Cerebellar nuclear complex (tissue), 1 donor: ENCODE measurements at places on chromosomes 13 and 19.

DNA sequence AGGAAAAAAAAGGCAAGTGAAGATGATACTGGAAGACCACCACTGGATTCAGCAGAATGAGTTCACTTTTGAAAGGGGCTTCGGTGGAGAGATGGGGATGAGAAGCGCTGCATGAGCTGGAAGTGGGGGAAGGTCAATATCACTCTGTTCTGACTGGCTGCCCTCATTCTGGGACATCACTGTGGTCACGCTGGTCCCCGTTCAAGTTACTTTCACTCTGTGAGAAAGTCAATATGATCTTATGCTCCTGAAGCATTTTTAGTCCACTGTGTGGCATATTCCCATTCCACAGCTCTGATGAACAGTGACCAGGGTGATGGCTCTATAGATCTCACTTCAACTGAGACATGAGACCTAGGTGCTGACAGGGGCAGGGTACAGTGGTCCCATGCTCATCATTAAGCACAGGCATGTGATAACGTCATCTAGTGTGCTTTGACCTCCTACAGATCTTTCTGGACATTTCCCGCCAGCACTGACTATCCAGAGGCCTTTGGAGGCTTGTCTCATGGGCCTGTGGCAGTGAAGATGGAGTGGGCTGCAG is 40.2 kb upstream of the GPR183 start:
- DNase-seq: no peak

DNA sequence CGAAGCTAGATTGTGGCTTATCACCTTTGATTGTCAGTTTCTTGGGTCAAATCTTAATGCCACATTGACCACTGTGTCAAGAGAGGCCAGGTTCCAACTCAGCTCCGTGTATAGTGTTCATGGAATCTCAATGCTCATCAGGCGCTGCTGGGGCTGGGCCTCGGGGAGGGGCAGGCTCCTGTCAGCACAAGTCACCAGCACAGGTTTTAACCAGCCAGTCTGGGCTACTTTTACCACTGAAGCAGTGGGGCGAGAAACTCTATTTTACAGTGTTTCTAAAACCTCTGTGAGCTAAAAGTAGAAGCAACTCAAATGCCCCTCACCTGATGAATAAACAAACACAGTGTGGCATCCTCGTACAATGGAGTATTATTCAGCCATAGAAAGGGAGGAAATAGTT is 118.7 kb upstream of the GJB6 start:
- no peak for DNase-seq

- DNase-seq: no peak
These were observed 45.1 kb downstream of the MCF2L start for GRCh38 chr13:113013878-113014751.

DNA sequence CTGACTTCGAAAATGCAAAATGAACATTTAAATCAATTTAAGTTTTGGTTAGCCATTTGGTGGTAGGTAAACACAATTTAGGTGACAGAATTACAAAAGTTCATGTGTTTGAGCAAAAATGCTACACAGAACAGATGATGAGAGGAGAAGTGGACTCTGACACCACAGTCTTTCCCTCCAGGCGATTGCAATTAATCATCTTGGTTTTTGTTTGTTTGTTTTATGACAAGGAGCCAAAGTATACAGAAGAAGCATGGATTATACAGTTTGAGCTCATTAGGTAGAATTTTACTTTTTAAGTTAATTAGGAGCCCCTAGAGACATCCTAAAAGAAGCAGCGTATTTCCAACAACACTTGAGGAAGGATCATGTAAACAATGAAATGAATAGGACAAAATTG is 49.3 kb upstream of the FREM2 start:
- no peak for DNase-seq

DNA sequence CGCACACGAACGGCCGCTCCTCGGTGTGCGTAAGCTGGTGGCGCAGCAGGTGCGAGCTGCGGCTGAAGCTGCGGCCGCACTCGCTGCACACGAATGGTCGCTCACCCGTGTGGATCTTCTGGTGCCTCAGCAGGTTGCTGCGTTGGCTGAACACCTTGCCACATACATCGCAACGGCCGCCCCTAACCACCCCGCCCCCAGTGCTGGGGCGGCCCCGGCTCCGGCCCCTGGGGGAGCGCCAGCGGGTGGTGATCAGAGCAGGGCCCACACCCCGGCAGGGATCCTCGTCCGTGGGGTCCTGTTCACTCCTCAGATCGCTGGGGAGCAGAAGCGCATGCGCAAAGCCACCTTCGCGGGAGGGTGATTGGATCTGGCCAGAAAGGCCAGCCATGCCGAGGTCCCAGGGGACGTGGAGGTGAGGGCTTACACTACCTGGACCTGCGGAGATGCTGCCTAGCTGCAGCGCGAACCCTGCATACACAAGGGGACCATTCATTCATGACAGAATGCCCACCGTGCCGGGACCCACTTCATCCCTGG is 4.7 kb upstream of the UBE2M start:
- no peak for DNase-seq

DNA sequence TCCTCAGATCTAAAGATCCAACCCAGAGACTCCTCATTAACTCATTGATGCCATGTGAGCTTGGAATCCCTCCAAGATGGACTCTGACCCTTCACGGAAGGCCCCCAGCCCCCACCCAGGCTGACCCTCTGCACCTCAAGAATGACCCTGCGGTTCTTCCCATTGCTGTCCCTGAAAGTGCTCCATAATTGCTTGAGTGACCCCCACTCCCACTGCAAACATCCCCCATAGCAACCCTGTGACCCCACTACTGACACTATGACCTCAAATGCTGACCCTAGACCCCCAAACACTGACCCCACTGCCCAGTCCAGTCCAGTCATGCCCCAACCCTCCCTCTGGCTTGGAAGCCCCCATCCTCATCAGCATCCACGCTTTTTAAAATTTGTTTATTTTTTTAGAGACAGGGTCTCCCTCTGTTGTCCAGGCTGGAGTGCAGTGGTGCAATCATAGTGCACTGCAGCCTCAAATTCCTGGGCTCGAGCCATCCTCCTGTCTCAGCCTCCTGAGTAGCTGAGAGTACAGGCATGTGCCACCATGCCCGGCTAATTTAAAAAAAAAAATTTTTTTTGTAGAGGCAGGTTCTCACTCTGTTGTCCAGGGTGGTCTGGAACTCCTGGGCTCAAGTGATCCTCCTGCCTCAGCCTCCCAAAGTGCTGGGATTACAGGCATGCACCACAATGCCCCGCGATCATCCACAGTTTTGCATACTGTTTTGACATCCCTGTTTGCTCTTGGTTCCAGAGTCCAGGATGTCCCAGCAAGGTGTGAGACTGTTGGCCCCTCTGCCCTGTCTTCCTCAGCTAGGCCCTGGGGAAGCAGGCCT is 855 bp downstream of the LYL1 start:
- no peak for DNase-seq

DNA sequence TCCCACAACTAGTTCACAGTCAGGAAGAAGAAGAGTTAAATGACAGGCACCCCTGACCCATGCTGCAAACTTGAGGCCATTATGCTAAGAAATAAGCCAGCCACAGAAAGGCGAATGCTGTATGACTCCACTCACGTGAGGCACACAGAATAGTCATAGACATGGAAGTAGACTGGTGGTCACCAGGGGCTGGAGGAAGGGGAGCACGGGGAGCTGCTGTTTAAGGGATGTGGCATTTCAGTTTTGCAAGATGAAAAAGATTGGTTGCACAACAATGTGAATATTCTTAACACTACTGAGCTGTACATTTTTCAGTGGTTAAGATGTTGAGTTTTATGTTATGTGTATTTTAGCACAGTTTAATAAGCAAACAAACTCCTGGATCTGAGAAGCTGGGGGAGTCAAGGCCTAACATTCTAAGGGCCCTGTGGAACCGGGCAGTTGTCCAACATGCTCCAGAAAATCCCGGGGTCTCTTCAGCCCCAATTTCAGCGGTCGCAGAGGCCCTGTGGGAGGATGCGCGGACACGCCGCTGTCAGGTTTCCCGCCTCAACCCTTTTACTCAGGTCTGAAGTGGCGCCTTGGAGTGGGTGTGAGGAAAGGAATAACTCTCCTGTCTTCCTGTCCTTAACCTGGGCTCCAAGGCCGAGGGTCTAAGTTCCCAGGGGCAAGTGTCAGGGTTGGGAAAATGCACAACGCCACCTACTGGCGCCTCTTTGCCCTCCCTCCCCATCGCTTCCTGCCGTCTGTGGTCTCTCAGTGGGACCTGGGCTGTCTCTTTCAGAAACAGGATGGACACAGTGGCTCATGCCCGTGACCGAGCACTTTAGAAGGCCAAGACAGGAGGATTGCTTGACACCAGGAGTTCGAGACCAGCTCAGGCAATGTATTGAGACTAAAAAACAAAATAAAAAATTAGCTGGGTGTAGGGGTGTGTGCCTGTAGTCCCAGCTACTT is 4.4 kb upstream of the TMEM272 start:
- DNase-seq: no peak

- no peak for DNase-seq
These were observed 370.0 kb downstream of the FGF9 start for GRCh38 chr13:22040810-22041364.

- no peak for DNase-seq
These were observed 279.5 kb downstream of the PCDH9 start for GRCh38 chr13:66950666-66951065.
